Activated T-helper 17 cell treated with anti-CD3 and anti-CD28 coated beads, Interleukin-2, amount 50 U/mL, for 72 hours (primary cell): ENCODE measurements at places on chromosomes 7 and 10.

GRCh38 chr7:40015790-40016296 lies 65.8 kb downstream of the CDK13 start:
- peak; percentile 96 for ATAC-seq

GRCh38 chr7:135827391-135827790 lies 78.8 kb upstream of the FAM180A start:
- no peak for ATAC-seq

GRCh38 chr10:87038286-87038717 lies 18.2 kb downstream of the FAM25A start:
- no peak for ATAC-seq

- ATAC-seq = peak; percentile 18
Measured at GRCh38 chr7:23468526-23469149, 1.7 kb downstream of the IGF2BP3 start.

DNA sequence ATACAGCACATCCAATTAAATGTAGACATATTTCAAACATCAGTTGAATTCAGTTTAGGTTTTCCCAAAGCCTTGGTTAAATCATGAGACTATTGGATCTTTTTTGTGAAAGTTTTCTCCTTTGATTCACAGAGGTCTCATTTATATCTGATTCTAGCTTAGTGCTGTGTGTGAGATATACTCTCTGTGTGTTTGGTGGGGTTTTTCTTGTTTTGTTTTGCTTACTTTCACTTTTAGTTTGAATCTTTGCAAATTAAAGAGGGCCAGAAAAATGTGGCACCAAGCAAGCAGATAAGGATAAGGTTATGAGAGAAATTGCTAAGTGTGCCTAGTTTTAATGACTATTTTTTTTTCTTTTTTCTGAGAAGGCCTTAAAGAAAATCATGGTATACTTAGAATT lies 12.6 kb upstream of the OR6B1 start:
- no peak for ATAC-seq

DNA sequence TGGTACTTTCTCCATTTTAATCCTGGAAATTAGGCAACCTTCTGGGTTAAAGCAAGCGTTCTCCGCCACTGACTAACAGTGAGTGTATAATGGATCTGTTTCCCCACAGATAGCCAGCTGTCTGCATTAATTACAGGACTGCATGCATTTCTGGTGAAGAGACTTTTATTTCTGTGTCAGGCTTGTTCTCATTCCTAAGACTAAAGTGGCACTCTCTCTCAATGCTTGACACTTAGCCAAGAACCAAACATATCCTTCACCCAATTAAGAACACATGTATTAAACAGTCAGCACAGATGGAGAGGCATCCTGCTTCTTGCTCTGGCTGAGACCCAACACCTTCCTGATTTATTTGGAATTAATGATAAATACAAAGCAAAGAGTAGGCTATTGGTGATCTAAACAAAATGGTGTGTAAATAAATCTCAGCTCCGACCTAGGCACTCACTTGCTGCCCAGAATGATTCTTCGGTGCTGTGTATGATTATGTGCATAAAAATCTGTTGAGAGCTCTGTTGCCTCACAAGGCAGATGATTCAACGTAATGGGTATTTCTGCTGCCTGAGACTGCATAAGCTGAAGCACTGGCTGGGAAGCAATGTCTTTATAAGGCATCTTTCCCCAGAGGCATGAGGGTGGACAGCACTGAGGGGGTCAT lies 16.8 kb downstream of the CALU start:
- no peak for ATAC-seq

DNA sequence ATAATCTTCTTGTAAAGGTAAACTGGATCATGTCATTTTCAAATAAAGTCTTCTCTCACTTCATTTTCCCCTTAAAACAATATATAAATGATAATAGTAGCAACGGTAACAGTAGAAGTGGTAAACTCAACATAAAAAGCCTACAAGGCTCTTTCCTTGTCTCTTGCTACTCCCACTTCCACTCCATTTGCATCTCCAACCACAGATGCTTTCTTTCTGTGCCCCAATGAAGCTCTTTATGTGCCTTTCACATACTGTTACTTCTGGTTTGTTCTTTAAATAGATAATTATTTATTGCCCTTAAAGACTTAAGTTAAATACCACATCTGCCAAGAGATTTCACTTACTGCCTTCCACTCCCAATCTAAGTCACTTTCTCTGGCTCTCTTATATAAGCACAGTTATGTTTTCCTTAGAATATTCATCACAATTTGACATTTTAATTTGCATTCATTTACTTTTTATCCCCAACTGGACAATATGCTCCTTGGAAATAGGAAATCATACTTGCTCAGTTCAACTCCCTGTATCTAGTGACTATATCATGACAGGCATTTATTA lies 149.9 kb downstream of the CRPPA start:
- no peak for ATAC-seq

- no peak for ATAC-seq
Measured at GRCh38 chr10:28719789-28720436, 42.6 kb downstream of the BAMBI start.

DNA sequence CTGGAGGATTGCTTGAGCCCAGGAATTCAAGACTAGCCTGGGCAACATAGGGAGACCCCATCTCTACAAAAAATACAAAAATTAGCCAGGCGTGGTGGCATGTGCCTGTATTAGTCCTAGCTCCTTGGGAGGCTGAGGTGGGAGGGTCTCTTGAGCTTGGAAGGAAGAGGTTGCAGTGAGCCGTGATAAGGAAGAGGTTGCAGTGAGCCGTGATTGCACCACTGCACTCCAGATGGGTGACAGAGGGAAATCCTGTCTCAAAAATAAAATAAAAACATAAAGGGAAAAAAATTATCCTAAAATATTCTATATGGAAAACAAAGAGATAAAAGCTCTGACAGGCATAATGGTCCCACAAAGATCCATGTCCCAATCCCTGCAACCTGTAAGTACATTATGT lies 87.9 kb upstream of the KAT6B start:
- ATAC-seq = no peak

DNA sequence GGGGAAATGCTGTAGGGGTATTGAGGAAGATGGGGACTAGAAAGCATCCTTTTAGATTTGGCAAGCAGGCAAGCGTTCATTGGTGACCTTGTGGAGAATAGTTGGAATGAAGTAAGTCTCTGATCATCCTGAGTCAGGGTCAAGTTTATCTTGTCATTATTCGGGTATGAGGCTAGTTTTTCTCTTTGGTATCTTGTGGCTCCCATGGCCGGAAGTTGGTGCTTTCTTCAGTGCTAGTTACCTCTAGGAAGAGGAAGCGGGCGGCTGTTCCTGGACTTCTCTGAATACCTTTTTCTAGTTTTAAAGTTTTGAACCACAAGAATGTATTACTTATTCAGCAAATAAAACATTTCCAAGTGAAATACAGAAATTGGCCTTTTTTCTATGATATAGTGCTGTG lies 9.2 kb downstream of the CREM start:
- ATAC-seq = peak; percentile 62

DNA sequence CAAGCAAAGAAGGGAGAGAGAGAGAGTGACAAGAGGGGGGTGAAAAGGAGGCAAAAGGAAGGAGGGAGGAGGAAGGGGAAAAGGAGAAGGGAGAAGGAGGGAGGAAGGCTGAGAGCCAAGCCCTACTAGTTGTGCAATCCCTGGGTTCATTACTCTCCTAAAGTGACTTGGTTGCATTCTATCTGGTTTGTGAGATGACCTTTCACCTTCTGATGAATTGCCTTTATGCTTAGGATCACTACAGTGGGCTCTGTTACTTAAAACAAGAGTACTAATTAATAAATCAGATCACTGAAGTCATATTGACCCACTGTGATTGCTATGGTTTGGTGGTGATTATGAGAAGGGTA lies 144.9 kb downstream of the KIF20B start:
- ATAC-seq = no peak

- no peak for ATAC-seq
Measured at GRCh38 chr10:85976267-85976793, 390.3 kb downstream of the GRID1 start.

- ATAC-seq = no peak
Measured at GRCh38 chr7:144048648-144049047, at the start of gene OR2A5. OR2A5 (plus strand) TSS chr7:144048948; CDS start chr7:144050402, 1,454 bp downstream.

- no peak for ATAC-seq
Measured at GRCh38 chr10:2837674-2838073, 229.7 kb upstream of the PFKP start.

DNA sequence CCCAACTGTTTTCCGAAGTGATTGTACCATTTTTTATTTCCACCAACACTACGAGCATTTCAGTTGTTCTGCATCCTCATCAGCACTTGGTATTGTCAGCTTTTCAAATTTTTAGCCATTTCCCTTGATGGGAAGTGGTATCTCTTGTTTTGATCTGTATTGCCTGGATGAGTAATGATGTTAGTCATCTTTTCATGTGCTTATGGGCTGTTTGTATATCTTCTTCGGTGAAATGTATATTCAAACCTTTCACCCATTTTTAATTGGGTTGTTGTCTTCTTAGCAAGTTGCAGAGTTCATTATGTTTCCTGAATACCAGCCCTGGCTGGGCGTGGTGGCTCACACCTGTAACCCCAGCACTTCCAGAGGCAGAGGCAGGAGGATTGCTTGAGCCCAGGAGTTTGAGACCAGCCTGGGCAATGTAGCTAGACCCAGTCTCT lies 22.1 kb downstream of the CLIP2 start:
- ATAC-seq = peak; percentile 70

DNA sequence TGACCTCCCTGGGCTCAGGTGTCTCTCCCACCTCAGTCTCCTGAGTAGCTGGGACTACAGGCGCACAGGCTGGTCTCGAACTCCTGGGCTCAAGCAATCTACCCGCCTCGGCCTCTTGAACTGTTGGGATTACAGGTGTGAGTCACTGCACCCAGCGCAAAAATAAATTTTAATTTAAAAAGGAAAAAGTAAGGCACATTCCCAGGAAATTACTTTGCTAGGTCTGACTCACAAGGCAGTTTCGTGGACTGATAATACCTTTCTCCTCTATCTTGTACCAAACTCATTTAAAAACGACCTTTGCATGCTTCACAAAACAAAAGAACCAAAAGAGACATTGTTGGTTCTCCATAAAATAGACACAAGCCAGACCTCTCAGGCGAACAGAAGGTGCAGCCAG lies 29.7 kb downstream of the PARP12 start:
- no peak for ATAC-seq
